ENCODE measurements at places on chromosomes 4 and X. TPM values are rescaled to one million over a fixed set of nuclear protein-coding genes. Genes with fewer than 3 reads are reported as not detected.

PABPC5 gene
- polyA plus RNA-seq, result 2.4 TPM

RIBC1 gene
- 0.69 TPM for polyA plus RNA-seq

TRIM2 gene
- polyA plus RNA-seq, result 7.5 TPM

MAGEB6 gene
- not detected for polyA plus RNA-seq

ASB12 gene
- polyA plus RNA-seq, result 0.43 TPM

GRIA2 gene
- 12.1 TPM for polyA plus RNA-seq

FAM47E gene
- polyA plus RNA-seq, result 1.2 TPM

FAAH2 gene
- not detected for polyA plus RNA-seq

SRPX gene
- 39.8 TPM for polyA plus RNA-seq

UGT2A1 gene
- polyA plus RNA-seq, result not detected

ZNF711 gene
- 6.8 TPM for polyA plus RNA-seq

UGT2B17 gene
- polyA plus RNA-seq, result 1.3 TPM

MCF2 gene
- 1.6 TPM for polyA plus RNA-seq

UCP1 gene
- polyA plus RNA-seq, result not detected

OCIAD2 gene
- polyA plus RNA-seq, result 65.9 TPM

MTMR8 gene
- 3.6 TPM for polyA plus RNA-seq

NLRP2B gene
- polyA plus RNA-seq, result not detected

FDCSP gene
- polyA plus RNA-seq, result not detected

ADGRA3 gene
- polyA plus RNA-seq, result 13.1 TPM

AKAP14 gene
- polyA plus RNA-seq, result not detected

TSPAN7 gene
- 6.2 TPM for polyA plus RNA-seq

THAP6 gene
- 9.2 TPM for polyA plus RNA-seq

TAPT1 gene
- polyA plus RNA-seq, result 20.6 TPM

NLGN4X gene
- polyA plus RNA-seq, result 0.31 TPM

FOXP3 gene
- not detected for polyA plus RNA-seq

FAM133A gene
- polyA plus RNA-seq, result 1.3 TPM

CT45A6 gene
- not detected for polyA plus RNA-seq

DBET gene
- not detected for polyA plus RNA-seq

All from aorta (tissue), 5 donors.